ENCODE measurements at places on chromosomes 16 and 17.
A peak's percentile ranks its signal among the peaks of the same experiment; 100 is the strongest.

GRCh38 chr16:68074850-68075555 lies 10.2 kb upstream of the NFATC3 start:
- peak; percentile 62 for DNase-seq

DNA sequence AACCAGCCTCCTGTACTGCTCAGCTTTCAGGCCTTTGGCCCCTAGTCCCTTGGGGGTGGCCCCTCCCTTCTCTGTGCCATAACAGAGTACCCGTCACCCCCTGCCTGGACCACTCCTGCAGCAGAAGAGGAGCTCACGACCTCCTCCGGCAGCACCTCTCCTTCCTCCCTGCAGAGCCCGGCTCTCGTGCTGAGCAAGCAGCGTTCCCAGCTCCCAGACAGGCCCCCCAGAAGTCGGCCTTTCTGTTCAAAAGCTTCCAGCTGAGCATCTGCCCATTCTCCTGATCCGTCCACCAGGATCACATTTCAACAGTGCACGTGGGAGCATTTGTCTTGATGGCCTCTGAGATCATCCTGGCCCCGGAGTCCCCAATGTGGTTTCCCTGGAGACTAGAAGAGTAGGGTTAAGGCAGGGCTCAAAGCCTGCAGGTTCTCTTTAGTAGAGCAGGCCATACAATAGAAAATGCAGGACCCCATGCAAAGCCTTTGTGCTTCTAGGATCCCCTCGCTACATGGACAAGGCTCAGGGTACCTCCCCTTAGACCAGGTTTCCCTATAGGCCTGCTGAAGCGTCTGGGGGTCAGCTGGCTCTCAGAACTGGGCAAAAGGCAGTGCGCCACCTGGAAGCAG lies 35.6 kb downstream of the NLRC3 start:
- no peak for DNase-seq

DNA sequence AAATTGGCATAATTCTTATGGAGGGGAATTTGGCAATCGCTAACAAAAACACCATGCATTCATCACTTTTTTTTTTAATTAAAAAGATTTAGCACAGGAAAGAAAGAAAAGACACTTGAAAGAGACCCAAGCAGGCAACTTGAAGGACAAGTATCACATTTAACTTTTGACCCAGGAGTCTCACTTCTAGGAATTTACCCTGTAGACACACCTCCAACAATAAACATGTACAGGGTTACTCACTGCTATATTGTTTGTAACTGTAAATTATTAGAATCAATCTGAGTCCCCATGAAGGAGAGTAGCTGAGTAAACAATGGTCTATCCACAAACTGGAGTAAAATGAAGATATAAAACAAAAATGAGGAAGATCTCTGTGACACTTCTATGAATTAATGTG lies 10.1 kb downstream of the KIAA0753 start:
- no peak for DNase-seq

- DNase-seq, result no peak
Measured at GRCh38 chr17:81498953-81499600, 13.5 kb downstream of the ACTG1 start.

GRCh38 chr16:88940862-88941817 lies 35.9 kb downstream of the CBFA2T3 start:
- no peak for DNase-seq

- no peak for DNase-seq
Measured at GRCh38 chr16:31301708-31302400, 42.1 kb downstream of the ITGAM start.

Data from GM12891 (cell line).